ENCODE measurements at places on chromosomes 13 and 19.
A peak's percentile ranks its signal among the peaks of the same experiment; 100 is the strongest.

DNA sequence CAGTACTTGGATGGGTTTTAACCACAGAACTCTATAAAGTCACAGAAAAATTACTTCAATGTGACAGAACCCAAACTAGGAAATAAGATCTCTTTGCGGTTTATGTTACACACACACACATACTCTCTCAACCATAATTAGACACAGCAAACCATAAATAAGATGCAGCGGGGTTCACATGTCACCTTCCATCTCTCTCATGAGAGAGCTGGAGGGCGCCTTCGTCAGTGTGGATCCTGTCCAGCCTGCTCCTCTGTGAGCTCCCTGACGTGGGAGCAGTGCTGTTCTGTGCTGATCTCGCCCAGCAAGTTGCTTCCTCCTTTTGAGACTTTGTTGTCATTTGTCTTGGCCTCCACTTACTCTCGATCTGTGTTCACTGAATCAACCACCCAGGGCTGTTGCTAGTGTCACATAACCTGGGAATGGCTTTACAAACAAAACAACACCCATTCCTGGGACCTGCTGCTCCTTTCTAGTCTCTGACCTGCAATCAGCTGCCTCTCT is 204.9 kb upstream of the KL start:
- DNase-seq, result no peak

DNA sequence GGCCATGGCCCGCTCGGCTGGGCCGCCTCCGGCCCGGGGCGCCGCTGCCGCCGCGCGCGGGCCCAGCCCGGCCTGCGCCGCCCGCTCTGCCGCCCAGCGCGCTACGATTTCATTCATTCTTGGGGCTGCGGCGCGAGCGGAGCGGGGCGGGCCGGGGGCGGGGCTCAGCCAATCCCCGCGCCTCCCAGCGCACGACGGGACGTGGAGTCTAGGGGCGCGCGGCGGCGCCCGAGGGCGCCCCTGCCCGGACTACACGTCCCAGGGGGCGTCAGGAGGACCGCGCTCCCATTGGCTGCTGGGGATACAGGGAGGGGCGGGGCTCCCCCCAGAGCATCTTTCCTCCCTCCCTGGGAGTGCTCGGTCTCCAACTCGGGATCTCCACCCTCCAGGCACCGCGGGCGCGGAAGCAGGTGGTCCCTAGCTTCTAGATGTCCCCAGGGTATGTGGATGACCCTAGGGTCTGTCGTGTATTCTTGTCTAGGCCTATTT is 5.6 kb upstream of the DPF1 start:
- peak; percentile 74 for DNase-seq

DNA sequence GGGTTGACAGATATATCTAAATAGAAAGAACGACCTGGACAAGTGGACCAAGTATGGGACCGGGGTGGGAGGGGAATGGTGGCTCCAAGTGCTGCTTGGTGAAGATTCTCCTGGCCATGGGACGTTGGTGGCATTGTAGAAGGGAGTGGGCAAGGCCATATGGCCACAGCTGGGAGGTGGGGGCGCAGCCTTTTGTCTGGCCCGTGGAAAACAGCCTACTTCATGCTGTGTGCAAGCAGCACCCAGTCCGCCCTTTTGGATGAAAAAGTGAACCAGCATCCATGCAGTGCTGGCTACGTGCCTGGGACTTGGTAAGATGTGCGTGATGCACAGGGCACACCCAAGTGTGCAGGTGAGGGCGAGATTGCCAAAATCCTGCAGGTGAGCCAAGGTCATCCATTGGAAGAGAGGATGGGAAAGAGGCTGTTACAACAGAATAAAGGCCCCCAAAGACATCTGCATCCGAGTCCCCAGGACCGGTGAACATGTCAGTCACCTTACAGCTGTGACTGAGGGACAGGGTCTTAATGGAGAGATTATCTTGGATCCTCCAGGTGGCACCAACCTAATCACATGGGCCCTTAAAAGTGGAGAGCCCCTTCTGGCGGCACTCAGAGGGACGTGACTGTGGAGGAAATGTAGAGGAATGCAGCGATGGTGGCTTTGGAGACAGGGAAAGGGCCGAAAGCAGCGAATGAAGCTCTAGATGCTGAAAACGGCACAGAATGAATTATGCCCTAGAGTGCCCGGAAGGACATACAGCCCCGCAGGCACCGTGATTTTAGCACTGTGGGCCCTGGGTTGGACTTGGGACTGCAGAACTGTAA is 40.8 kb downstream of the TEX29 start:
- no peak for DNase-seq

GRCh38 chr13:109361562-109362289 is 424.7 kb downstream of the IRS2 start:
- DNase-seq, result no peak

- DNase-seq, result peak; percentile 35
Measured at GRCh38 chr19:53866865-53867224, 838 bp upstream of the MYADM start.

GRCh38 chr19:44142059-44142433 is 692 bp downstream of the ZNF234 start:
- no peak for DNase-seq

DNA sequence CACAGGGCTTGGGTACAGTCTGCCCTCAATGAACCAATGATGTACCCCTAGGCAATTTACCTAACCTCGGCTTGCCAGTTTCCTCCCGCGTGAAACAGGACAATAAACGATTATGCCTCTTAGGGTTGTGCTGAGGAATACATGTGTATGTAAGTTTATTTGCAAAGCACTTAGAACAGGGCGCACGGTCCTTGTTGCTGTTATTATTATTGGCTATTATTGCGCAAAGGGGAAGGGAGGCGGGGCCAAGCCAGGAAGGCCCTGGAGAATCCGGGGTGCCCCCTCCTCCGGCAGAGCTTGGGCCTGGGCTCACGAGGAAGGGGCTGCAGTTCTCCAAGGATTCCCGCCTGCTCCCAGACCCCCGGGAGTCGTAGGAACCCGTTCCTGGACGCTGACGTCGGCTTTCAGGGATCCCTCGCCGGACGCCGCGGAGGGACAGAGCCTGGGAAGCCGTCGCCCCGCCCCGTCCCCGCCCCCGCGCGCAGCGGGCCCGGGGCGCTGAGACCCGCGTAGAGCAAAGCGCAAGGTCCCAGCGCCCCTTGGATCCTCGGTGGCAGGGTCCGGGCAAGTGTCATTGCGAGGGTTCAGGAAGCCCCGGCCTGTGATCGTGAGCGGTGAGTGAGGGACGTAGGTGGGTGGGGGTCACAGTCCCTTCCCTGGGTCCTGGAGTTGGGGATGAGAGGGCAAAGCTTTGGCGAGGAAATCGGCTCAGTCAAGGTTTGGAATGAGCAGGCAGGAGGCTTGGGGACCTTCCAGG is at the start of gene TMEM91:
Gene TMEM91, plus strand, starts transcription at position 293 of the 757 bp plus-strand sequence. CDS start 1,777 bp downstream, outside the sequence.
- peak; percentile 53 for DNase-seq

All from left cardiac atrium (tissue), 4 donors.